Brain microvascular endothelial cell (primary cell): ENCODE measurements at places on chromosomes 4 and X.

GRCh38 chrX:22365460-22365859 is 92.7 kb downstream of the CBLL2 start:
- peak; percentile 80 for DNase-seq

GRCh38 chrX:51862920-51863319 is 30.5 kb upstream of the MAGED1 start:
- no peak for DNase-seq

- peak; percentile 40 for DNase-seq
Measured at GRCh38 chr4:31089815-31090214, 369.6 kb downstream of the PCDH7 start.

GRCh38 chr4:11548597-11549082 is 119.9 kb upstream of the HS3ST1 start:
- DNase-seq = no peak

DNA sequence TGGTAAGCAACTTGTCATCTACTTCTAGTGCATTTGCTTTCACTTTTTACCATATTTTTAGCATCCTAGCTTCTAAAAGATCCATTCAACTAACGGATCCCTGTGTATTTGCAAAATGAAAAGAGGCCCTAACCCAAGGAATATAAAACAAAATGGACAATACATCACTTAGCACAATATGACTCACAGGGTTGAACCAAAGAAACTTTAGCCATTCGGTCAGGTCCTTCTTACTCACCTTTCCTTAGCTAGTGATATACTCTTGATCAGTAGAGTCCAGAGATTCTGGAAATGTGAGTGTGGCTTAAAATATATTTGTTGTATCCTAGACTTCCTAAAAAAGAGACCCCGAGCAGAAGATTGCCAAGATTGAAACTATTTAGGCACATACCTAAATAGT is 19.5 kb downstream of the TMPRSS11E start:
- no peak for DNase-seq

- no peak for DNase-seq
Measured at GRCh38 chr4:20044502-20044911, 207.2 kb upstream of the SLIT2 start.

DNA sequence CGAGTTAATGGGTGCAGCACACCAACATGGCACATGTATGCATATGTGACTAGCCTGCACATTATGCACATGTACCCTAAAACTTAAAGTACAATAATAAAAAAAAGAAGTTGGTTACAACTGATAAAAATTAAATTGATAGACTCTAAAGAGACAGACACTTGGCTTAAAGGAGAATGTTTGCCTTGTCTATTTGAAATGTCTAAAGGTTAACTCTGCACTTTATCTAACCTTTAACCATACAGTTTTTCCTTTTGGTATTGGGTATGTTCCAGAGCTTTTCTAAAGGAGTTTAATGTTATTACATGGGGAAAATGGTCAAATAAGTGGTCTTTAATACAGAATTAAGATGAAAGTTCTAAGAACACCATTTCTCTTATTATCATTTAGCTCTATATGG is 145.1 kb upstream of the HCCS start:
- no peak for DNase-seq

DNA sequence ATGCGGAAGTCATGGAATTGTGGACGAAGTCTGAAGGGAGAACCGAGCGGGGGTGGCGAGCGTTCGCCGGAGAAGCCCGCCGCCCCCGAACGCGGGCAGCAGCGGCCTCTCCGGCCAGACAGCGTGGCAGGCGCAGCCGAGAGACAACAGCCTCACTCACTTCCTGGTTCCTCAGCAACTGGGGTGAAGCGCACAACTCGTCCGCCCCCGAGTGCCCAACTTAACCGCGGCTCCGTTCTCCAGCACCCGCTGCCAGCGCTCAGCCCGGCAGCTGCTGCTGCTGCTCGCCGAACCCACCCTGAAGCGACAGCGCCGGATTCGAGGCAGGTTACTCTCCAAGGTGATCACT is 68.0 kb downstream of the NOCT start:
- peak; percentile 56 for DNase-seq

DNA sequence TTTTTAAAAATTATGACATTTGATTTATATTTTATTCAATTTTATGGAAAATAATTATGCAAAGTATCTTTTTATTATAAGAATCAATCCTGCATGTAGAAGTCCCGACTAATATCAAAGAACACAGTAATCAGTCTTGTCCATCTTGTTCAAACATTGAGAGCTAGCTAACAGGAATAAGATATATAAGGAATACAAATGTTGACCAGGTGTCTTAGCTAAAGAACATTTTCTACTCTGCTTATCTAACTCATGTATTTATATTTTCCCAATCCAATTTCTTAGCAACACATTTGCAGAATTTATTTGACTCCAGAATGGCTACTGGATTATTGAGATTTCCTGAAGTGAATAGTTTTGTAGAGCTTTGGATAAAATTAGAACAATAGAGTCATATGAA is 61.5 kb upstream of the NR3C2 start:
- no peak for DNase-seq

GRCh38 chr4:13988353-13989305 is 361.1 kb upstream of the BOD1L1 start:
- DNase-seq = peak; percentile 98

DNA sequence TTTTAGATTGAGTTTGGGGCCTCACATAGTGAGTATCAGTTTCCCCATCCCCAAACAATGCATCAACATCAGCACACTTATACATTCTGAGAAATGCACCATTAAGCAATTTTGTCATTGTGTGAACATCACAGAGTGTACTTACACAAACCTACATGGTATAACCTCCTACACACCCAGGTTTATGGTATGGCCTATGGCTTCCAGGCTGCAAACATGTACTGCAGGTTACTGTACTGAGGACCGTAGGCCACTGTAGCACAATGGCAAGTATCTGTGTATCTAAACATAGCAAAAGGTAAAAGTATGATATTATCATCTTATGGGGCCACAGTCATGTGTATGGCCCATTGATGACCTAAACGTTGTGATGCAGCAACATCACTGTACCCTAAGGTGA is 7.7 kb downstream of the IRF2 start:
- DNase-seq = no peak

GRCh38 chrX:68696267-68696990 is 49.0 kb downstream of the STARD8 start:
- no peak for DNase-seq

DNA sequence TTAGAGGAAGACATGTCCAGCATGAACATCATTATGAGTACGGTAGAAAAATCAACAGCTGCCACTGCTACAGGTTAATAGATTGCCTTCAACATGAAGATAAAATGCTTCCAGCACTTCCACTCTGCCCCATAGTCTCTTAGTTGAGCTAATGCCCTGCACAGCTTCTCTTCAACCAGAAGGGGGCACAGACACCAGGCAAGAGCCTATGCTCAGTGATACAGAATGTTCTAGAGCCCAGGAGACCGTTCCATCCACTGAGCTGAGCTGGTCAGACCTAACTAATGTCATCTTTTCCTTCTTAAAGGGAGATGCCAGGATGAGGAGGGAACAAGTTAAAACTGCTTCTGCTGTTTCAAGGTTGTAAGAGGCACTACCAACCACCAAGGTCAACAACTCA is 42.2 kb downstream of the SMIM10L2A start:
- peak; percentile 1 for DNase-seq

GRCh38 chrX:103531002-103531401 is 11.7 kb upstream of the RAB40A start:
- DNase-seq = peak; percentile 77

DNA sequence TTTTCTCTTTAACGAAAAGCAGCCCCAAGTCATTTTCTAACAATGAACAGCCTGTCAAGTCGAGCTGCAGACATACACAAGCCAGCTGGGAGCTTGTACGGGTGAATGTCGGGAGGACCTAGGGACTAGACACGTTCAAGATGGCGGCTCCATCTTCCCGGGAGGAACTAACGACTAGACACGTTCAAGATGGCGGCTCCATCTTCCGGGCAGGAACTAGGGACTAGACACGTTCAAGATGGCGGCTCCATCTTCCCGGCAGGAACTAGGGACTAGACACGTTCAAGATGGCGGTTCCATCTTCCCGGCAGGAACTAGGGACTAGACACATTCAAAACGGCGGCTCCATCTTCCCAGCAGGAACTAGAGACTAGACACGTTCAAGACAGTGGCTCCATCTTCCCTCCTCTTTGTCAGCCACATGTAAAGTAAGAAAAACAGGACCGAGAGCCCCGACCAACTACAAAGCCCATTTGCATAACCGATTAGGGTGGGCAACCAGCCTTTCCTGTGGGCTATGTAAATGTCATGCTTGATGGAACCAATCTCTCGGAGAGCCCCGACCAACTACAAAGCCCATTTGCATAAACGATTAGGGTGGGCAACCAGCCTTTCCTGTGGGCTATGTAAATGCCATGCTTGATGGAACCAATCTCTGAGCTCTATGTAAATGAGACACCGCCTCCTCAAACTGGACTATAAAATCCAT is 175.5 kb downstream of the DHRSX start:
- DNase-seq = peak; percentile 76

DNA sequence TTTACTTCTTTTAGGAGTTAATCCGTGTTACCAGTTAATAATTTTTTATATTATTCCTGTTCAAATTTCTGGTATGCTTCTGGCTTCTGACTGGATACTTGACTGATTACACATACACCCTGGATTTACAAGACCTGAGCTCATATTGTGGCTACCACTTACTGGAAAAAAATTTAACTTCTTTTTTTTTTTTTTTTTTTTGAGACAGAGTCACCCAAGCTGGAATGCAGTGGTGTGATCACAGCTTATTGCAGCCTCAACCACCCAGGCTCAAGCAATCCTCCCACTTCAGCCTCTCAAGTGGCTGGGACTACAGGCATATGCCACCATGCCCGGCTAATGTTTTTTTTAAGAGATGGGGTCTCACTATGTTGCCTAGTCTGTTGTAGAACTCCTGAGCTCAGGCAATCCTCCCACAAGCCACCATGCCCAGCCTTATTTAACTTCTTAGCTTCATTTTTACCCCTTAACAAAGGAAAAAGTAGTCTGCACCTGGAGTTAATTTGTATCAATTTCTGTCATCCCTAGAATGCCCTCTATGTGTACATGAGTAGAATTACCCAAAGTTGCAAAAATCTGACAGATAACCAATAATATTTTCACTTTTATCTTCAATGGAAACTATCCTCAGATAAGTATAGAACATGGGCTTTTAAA is 50.3 kb downstream of the TMEM165 start:
- DNase-seq = peak; percentile 20

- DNase-seq = no peak
Measured at GRCh38 chr4:73606465-73606974, 13.7 kb downstream of the RASSF6 start.
